ENCODE measurements at places on chromosomes 12 and 14. TPM values are rescaled to one million over a fixed set of nuclear protein-coding genes. Genes with fewer than 3 reads are reported as not detected.

P2RX7 gene
- 2.8 TPM for total RNA-seq

LRRC9 gene
- total RNA-seq: not detected

CCDC175 gene
- not detected for total RNA-seq

AMDHD1 gene
- total RNA-seq: 0.14 TPM

BIN2 gene
- not detected for total RNA-seq

ADCY4 gene
- total RNA-seq: 0.66 TPM

SLCO1A2 gene
- 0.29 TPM for total RNA-seq

AKAP6 gene
- total RNA-seq: 4.7 TPM

PTHLH gene
- 11.5 TPM for total RNA-seq

TAS2R30 gene
- total RNA-seq: 9.2 TPM

DHRS2 gene
- total RNA-seq: not detected

ASIC1 gene
- total RNA-seq: 0.72 TPM

RD3L gene
- total RNA-seq: not detected

DEGS2 gene
- not detected for total RNA-seq

FSCB gene
- 0.22 TPM for total RNA-seq

GNG2 gene
- 33.1 TPM for total RNA-seq

KLRK1 gene
- total RNA-seq: not detected

RTL1 gene
- not detected for total RNA-seq

WSCD2 gene
- total RNA-seq: not detected

RPGRIP1 gene
- total RNA-seq: 0.22 TPM

KLRB1 gene
- total RNA-seq: not detected

PTMS gene
- total RNA-seq: 113 TPM

TCHP gene
- 8.5 TPM for total RNA-seq

VSIG10 gene
- 15.1 TPM for total RNA-seq

PAX9 gene
- total RNA-seq: not detected

DTX1 gene
- total RNA-seq: under 0.01 TPM

LBHD2 gene
- not detected for total RNA-seq

ZBTB42 gene
- 3.3 TPM for total RNA-seq

MSI1 gene
- total RNA-seq: not detected

TAS2R9 gene
- total RNA-seq: not detected

CLEC2A gene
- not detected for total RNA-seq

COL2A1 gene
- total RNA-seq: 0.14 TPM

KRT72 gene
- not detected for total RNA-seq

KLRG1 gene
- 0.29 TPM for total RNA-seq

CCDC196 gene
- total RNA-seq: not detected

KRT2 gene
- total RNA-seq: not detected

CYP27B1 gene
- total RNA-seq: 1.1 TPM

Data from placental pericyte (primary cell).